Effector memory CD8-positive, alpha-beta T cell (primary cell): ENCODE measurements at places on chromosomes 7 and 10.

DNA sequence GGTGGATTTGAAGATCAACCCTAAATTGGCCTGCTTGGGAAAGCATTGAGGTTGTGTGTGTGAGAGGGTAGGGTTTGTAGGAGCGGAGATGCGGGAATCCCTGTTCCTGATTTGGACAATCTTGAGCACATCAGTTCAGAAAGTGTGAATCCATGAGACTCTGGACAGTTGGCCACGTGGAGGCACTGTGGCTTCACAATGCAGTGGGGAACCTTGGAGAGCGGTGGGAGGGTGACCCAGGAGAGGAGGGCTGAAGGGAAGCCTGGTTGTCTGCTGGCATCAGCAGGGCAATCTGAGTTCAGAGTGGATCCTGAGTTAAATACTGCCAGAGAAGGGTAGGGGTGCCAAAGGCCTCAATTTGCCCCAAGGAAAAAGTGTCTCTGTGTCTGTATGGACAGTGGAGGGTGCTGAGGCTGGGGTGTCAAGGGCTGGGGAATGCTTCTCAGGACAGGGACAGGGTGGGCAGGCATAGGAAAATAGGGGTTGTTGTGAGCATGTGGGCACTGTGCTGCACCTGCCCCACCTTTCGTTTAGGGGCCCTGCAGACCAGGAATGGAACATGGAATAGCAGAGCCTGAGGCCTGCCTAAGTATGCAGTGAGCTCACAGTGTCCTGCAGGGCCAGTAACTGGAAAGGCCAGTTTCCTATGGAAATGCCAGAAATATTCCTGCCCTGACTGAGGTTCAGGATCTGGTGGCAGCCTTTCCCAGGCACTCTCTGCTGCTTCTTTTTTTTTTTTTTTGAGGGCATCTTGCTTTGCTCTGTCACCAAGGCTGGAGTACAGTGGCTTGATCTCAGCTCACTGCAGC, 162.9 kb upstream of the PRSS58 start:
- no peak for DNase-seq

DNA sequence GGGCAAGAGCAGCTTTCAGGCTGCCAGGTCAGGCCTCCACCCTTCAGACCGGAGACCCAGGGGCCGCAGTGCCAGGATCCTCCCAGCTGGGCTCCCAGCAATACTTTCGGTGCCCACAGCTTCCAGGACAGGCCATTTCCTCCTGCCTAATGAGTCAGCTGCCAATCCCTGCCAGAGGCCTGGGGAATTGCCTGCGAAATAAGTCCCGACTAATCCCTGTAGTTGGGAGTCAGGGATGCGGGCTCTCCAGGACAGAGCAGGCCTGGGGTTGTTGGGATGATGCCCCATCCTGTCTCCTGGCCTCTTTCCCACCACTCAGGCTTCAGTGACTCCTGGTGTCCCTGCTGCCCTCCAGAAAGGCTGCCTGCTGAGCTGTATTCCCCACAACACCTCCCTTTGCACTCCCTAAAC, 143.5 kb upstream of the UNC5B start:
- DNase-seq: no peak

- DNase-seq: no peak
Observed at GRCh38 chr7:26390016-26390415, 98.4 kb downstream of the SNX10 start.

GRCh38 chr7:151008511-151009323, 15.6 kb downstream of the ATG9B start:
- DNase-seq: peak; percentile 84

- DNase-seq: no peak
Observed at GRCh38 chr10:22631646-22632278, 82.6 kb downstream of the PIP4K2A start.

DNA sequence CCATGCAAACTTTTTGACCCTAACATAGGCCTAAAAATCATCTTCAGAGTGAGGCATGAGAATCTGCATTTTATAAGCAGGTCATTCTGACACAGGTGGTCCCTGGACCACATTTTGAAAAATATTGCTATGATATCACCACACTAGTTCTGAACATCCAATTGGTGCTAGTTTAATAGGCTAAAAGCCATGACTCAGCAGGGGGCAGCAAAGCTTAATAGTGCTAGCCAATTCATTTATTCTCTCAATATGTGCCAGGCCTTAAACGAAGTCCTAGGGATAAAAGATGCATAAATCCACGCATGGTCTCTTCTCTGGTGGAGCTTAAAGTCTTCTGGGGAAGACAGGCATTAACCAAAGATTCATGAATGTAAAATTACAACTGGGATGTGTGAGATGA, 10.2 kb upstream of the SLC25A28 start:
- DNase-seq: no peak

- no peak for DNase-seq
Observed at GRCh38 chr10:117353684-117354083, 21.6 kb downstream of the PDZD8 start.

DNA sequence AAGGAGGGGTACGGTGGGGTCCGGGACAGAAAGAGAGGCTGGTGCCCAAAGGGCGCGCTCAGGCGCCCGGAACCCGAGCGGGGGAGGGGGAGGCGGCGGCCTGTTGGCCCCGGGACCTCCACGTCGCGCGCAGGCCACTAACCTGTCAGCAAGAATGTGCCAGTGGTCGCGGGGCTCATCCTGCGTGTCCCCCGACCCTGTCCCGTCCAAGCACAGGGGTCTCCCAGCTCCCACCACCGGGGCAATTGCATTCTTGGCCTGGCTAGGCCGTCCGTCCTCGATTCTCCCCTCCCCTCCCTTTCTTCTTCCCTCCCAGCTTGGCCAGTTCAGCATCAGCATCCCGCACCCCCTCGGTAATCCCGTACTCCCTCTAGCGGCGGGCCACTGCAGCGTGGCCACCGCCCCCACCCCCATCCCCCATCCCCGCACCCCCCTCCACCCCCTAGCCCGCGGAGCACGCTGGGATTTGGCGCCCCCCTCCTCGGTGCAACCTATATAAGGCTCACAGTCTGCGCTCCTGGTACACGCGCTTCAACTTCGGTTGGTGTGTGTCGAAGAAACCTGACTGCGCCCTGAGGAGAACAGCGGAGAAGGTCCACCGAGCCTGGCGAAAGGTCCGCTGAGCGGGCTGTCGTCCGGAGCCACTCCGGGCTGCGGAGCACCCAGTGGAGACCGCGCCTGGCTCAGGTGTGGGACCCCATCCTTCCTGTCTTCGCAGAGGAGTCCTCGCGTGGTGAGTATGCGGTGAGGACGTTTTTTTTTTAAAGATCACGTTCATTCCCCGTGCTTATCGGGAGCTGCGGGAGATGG, at the start of gene SGCE:
Gene SGCE (minus strand): TSS at position 286 of the 810 bp plus-strand sequence. CDS start 35 bp downstream, at position 251.
- peak; percentile 17 for DNase-seq

- DNase-seq: peak; percentile 37
Observed at GRCh38 chr10:110535958-110536891, 31.3 kb upstream of the SMC3 start.

DNA sequence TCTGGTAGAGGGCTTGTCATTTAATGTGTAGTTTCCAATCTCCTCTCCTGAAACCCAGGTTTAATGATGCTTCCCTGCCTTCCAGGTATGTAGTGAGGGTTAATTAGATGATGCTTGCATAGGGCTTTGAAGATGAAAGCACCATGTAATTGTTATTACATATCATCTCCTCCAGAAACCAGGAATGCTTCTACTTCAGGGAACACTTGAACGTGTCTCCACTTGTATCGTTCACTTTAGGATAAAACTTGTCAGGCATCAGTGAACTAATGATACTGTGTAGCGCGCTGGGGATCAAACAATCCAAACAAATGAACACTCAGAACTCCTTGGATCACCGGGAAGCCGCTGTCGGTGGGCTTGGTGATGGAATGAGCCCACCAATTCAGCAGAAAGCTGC, 260.9 kb upstream of the FZD8 start:
- DNase-seq: no peak

GRCh38 chr10:63083904-63084689, 49.0 kb upstream of the NRBF2 start:
- DNase-seq: peak; percentile 34

DNA sequence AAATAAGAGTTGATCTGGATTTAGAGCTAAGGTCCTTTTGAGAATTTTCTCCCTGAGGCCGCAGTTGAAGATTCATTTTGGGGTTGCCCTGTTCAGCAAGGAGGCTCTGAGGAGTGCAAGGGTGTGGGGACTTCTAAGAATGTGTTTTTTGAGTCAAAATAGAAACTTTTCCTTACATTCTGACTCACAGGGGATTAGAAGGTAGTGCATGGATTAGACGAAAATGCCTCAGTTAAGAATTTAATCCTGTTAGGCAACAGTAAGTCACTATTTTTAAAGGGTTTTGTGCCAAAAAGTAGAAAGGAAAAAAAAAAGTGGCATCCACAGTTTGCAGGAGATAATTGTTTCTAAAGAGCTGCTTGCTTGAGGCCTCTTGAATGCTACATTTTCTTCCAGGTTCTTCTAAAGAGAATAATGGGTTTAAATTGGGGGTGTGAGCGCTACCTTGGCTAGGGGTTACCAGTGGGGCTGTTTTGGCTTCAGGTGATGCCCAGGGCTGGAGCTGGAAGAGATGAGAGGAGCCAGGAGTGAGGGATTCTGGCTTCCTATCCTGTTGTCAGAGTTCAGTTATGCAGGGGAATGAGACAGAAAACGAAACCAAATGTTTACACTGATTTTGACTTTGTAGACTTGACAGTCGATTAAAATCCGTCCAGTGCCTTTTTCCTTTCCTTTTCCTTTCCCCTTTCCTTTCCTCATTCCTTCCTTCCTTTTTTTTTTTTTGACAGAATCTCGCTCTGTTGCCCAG, 52.9 kb downstream of the BAMBI start:
- DNase-seq: no peak

- no peak for DNase-seq
Observed at GRCh38 chr10:29648114-29648982, 13.6 kb upstream of the SVIL start.

- no peak for DNase-seq
Observed at GRCh38 chr7:42414028-42414427, 177.0 kb upstream of the GLI3 start.
